ENCODE measurements at places on chromosomes 6 and 20. TPM values are rescaled to one million over a fixed set of nuclear protein-coding genes. Genes with fewer than 3 reads are reported as not detected.

TMEM200A gene
- total RNA-seq, result 2.6 TPM

SLC2A10 gene
- total RNA-seq, result 29.0 TPM

DNA sequence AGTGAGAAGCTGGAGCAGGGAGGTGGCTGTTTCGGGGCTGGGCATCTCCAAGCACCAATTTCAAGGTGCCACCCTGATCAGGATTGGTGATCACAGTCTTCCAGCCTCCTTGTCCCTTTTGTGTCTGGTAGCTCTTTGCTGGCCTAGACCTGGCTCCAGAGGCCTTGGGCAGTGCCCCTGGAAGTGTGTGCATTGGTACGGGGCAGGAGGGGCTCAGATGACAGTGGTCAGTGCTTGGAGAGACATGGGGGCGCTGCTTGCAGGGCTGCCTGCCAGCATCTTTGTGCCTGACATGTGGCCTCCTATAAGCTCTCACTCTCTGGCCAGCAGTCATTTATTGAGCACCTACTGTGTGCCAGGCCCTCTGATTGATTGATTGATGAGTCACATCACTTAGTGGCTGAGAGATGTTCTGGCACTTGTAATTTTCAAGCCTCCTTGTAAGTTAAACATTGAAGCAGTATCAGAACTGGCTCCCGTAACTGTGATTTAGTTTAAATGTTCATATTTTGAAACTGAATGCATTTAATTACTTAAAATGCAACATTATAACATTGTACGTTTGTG lies 61.7 kb downstream of the BCAS4 start:
- DNase-seq, result no peak
- H3K27me3 ChIP-seq, result no peaks in the 10 kb centered on the region
- peaks cover 16% of the 10 kb centered on the region for H3K4me1 ChIP-seq
- no peaks in the 10 kb centered on the region for H3K36me3 ChIP-seq
- no peak overlapping the region for H3K27ac ChIP-seq

GRCh38 chr6:68779366-68779765 lies 144.3 kb downstream of the ADGRB3 start:
- H3K4me3 ChIP-seq, result no peak overlapping the region
- no peaks in the 10 kb centered on the region for H3K4me1 ChIP-seq
- DNase-seq, result no peak
- H3K27me3 ChIP-seq, result no peaks in the 10 kb centered on the region
- H3K27ac ChIP-seq, result no peak overlapping the region

- no peak overlapping the region for H3K4me3 ChIP-seq
- H3K4me1 ChIP-seq, result peaks cover 42% of the 10 kb centered on the region
- H3K36me3 ChIP-seq, result no peaks in the 10 kb centered on the region
Measured at GRCh38 chr6:154458565-154459470, 51.7 kb downstream of the CNKSR3 start.

- H3K36me3 ChIP-seq, result peaks cover 22% of the 10 kb centered on the region
- H3K27ac ChIP-seq, result no peak overlapping the region
- H3K4me1 ChIP-seq, result no peaks in the 10 kb centered on the region
- H3K4me3 ChIP-seq, result no peak overlapping the region
- DNase-seq, result no peak
- no peaks in the 10 kb centered on the region for H3K27me3 ChIP-seq
Measured at GRCh38 chr20:36532388-36532787, 8.9 kb upstream of the MYL9 start.

DNA sequence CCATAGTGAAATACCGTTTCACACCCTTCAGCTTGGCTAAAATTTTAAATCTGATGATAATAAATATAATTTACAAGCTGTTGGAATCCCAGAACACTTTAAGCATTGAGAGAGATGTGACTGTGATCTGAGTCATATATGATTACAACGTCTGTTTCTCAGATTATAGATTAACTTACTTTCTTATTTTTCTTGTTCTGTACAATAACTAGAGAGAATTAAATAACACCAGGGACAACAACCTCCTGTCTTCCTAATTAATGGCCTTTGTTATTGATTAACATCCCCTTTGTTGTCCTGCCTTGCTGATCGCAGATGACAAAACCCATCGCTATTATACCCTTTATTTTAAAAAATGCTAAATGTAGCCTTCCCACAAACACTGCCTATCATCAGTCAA lies 87.8 kb upstream of the EZR start:
- no peak overlapping the region for H3K4me3 ChIP-seq
- H3K4me1 ChIP-seq, result peaks cover 9% of the 10 kb centered on the region
- H3K36me3 ChIP-seq, result no peaks in the 10 kb centered on the region
- DNase-seq, result no peak
- H3K27me3 ChIP-seq, result no peaks in the 10 kb centered on the region
- H3K27ac ChIP-seq, result no peak overlapping the region

- no peak overlapping the region for H3K4me3 ChIP-seq
- no peaks in the 10 kb centered on the region for H3K4me1 ChIP-seq
- no peaks in the 10 kb centered on the region for H3K36me3 ChIP-seq
Measured at GRCh38 chr20:58028123-58028522, 200.3 kb downstream of the ANKRD60 start.

- no peaks in the 10 kb centered on the region for H3K36me3 ChIP-seq
- H3K4me1 ChIP-seq, result peaks cover 12% of the 10 kb centered on the region
- H3K27ac ChIP-seq, result no peak overlapping the region
- H3K27me3 ChIP-seq, result no peaks in the 10 kb centered on the region
- H3K4me3 ChIP-seq, result no peak overlapping the region
- DNase-seq, result no peak
Measured at GRCh38 chr20:18839507-18840247, 26.1 kb downstream of the SCP2D1 start.

Measured in stomach (tissue), 19 donors.